ENCODE measurements at places on chromosomes 11 and 22.

DNA sequence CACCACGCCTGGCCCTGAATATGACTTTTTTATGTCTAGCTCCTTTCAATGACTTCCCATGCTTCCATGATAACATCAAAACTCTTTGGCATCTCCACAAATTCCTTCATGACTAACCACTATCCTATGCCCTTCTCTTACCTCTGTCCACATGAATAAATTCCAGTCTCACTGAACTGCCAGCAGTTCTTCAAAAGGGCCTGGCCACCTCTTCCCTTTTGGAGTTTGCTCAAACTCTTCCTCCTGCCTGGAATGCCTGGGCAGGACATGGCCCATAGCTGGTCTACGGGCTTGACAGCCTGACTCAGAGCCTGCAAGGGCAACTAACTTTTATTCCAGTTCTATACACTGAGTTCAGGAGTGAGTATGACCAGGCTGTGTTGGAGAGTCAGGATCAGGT is 41.8 kb upstream of the ZBTB16 start:
- DNase-seq, result no peak

DNA sequence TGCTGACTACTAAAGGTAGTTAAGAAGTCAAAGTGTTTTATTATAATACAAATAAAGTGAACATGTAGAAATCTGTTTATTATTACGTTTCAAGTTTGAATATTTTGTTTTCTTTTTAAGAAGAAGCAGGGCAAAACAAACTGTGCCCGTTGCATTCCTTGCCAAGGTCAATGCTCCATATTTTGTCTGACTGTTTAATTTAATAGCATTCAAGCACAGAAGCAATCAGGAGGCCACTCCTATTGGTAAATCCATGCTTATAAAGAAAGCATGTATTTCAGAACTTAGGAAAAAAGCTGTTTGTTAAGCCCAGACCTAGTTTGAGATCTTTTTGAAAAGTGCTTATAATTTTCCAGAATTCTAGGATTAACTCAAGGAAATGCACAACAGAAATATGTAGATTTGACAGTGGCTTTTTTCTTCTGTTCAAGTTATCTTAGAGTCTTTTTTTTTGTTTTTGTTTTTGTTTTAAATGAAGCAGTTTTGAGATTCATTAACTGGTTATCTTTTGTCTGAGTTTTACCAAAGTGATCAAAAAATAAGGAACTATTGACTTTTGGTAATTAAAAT is 51.7 kb downstream of the ARHGAP42 start:
- DNase-seq, result no peak

GRCh38 chr11:101880222-101880621 is 34.6 kb upstream of the CEP126 start:
- DNase-seq, result peak; percentile 63

DNA sequence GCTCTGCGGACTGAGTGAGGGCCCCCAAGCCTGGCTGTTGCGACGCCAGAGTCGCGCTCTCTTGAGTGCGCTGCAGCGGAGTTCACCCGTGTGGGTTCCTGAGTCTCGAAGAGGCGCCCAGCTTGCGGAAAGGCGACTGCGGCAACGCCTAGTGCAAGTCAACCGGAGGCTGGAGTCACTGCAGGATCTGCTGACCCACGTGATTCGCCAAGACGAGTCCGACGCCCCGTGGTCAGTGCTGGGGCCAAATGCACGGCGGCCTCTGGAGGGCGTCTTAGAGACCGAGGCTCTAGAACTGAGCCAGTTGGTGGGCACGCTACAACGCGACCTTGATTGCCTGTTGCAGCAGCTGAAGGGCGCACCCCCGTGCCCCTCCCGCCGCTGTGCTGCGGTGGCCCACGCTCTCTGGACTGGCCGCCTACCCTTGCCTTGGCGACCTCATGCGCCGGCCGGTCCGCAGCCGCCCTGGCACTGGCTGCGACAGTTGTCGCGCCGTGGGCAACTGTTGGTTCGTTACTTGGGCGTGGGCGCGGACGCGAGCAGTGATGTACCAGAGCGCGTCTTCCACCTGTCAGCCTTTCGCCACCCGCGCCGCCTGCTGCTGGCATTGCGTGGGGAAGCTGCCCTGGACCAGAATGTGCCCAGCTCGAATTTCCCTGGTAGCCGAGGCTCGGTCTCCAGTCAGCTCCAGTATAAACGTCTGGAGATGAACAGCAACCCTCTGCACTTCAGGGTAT is 32.6 kb downstream of the RRP8 start:
- no peak for DNase-seq

DNA sequence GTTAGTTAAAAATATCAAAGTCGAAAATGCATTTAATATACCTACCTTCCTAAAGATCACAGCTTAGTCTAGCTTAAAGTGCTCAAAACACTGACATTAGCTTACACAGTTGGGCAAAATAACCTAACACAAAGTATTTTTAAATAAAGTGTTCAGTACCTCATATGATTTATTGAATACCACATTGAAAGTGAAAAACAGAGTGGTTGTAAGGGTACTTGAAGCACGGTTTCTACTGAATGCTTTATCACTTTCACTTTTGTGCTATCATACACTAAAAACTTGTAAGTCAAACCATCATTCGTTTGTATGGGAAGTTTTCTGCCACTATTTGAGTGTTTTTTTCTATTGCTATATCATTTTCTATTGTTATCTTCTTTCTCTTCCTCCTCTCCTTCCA is 36.6 kb downstream of the ZBTB44 start:
- no peak for DNase-seq

DNA sequence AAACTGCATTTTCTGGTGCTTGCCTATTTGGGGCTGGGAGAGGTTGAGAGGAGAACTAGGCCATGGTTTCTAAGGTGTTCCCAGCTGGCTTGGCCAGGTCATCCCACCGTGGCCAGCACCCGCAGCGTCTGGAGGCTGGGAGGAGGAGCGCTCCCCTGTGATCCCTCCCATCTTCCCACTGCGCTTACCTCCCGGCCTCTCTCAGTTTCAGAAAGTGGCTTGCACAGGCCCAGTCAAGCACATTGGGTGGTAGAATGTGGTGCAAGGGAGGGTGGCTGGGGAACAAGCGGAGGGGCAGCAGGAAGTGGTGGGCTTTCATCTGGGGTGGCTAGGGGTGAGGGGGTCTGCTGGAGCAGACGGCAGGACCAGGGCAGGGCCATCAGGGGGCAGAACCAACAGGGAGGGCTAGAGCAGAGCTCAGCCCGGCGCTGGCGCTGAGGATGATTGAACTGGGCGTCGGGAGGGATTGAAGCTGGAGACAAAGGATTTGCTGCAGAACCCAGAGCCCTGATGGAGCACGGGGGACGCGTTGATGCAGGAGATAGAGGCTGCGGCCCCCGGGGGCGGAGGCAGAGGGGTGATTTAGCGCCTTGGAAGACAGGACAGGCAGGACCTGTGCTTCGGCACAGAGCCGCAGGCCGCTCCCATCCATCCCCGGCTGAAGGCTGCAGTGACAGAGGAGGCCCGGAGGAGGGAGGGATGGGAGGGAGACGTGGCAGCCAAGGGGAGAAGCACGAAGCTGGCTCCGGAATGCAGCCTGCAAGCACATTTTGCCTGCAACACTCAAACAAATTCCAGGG is 76.0 kb downstream of the TRIM29 start:
- no peak for DNase-seq

DNA sequence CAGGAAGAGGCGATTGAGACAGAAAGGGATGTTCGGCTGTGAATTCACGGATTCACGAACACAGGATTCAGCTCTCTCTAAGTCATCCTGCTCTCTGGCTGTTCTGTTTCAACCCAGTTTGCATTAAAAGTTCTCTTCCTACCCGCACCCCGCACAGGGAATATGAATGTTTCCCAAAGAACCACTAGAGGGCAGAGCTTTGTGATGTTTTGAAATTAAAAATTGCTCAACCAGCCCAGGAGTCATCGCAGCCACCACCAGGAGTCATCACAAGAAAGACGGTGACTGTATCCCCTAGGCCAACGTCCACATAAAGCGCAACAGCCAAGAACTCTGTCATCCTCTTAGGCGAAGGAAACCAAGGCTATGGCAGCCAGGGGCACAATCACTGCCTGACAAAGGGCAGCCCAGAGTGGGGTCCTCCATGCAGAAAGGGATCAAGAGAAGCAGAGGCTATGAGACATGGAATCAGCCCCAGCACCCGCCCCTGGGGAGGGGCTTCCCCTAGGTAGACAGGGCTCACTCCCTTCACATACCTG is 122.4 kb downstream of the WT1 start:
- peak; percentile 81 for DNase-seq

- no peak for DNase-seq
These were observed 8.9 kb downstream of the ABTB2 start for GRCh38 chr11:34348919-34349318.

DNA sequence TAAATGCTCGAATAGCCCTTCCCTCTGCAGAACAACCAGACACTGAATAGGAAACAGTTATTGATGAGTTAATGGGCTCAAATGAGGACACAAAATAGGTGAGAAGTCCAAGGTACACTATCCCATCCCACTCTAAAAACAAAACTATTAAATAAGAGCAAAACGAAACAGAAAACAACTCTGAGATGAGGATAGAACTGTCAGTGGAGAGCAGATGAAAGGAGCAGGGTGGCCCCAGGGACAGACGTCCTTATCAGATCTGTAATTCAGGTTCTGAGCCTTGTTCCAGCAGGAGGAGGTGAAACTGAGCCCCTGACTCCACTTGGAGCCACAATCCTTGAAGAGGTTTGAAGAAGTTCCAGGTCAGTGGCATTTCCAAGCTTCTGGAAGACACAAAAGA is 8.5 kb upstream of the SNX19 start:
- DNase-seq, result no peak

- DNase-seq, result peak; percentile 72
These were observed 38.1 kb downstream of the LMO1 start for GRCh38 chr11:8225589-8226036.

GRCh38 chr11:77236901-77237300 is 64.6 kb downstream of the GDPD4 start:
- DNase-seq, result no peak

DNA sequence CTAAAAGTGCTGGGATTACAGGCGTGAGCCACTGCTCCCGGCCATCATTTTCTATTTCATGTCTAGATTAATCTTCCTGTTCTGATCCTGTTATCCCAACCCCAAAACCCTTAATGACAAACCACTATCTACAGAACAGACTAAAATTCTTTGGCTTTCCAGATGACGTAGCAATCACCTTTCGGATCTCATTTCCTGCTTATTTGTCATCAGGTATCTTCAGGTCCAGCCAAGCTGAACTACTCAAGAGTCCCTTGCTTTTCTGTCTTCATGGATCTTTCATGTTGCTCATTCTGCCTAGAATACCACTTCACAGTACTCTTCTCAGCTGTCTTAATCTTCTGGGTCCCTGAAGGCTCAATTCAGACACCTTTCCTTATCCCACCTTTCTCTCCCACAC is 27.4 kb upstream of the IPO7 start:
- no peak for DNase-seq

DNA sequence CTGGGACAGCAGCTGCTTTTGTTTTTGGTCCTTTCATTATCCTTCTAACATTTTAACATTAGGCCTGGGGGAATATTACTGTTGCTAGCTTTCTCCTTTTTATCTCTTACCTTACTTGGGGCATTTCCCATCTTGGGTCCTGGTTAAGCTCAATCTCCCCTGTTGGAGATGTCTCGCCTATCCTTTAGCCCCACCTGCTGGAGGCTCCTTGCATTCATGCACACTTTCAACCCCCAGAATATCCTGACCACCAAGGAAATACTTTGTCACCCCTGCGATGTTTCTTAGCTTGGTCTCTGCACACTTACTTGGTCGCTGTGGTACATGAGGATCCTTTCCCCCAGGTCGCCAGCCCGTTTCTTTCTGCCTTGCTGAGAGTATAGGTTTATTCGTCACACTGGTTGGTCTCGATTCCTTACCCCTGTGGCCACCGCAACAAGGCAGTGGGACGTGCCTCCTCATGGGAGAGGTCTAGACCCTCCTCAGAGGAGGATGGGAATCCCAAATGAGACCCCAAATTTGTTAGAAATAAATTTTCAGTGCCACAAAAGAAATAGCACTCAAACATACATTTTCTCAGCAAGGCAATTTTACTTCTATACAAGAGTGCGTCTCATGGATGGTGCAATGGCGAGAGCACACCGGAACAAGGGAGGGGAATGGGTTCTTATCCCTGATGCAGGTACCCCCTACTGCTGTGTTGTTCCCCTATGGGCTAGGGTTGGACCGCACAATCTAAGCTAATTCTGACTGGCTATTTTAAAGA is 5.4 kb upstream of the TXN2 start:
- peak; percentile 78 for DNase-seq

DNA sequence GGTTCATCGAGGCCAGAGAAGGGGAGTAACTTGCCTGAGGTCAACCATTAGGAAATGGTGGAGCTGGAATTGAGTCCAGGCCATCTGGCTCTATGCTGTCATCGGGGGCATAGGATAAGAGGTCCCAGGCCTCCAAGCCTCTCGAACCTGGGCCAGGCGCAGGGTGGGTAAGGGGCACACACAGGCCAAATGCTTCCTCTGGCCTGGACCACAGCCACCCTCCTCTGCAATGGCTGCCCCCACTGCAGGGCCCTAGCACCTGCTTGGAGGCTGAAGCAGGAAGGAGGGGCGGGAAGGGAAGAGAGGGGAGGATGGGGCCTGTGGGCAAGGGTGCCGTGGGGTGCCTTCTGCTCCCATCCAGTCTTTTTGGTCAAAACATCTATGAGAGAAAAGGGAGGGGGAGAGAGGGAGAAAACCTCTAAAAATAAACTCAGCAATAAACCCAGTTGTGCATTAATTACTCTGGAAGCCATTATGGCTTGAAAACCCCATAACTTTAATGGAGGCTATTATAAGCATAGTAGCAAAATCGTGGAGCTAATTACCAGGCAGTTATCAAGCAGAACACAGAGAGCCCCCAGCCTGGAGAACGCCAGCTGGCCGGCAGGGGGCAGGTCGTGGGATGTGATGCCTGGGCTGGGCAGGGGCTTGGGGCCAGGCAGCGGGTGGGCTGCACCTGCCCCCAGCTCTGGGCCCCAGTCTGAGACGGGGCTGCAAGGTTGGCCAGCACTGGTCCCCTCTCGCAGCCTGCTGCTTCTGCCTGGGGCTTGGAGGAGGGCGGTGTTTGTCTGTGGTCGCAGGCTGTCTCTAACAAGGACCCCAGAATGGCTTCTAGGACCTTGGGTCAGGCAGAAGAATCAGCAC is 21.1 kb downstream of the B3GAT1 start:
- no peak for DNase-seq

- DNase-seq, result peak; percentile 73
These were observed 2.9 kb upstream of the TTLL1 start for GRCh38 chr22:43092085-43092484.

DNA sequence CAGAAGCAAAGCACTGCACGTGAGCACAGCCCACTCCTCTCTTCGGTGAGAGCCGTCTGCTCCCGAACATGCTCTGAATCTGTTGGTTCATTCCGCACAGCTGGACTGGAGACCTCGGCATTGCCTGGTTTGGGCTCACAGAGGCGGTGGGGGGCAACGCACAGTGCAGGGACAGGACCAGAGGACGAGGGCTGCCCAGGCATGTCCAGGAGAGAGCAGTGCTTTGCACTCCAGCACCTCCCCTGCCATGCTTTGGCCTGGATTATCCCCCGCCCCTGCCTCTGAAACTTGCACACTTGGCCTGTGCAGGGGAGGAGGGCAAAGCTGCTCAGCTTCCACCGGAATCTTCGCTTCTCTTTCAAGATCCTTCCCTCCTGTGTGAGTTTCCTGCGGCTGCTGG is 536.5 kb downstream of the BRD1 start:
- no peak for DNase-seq
